ENCODE measurements at places on chromosomes 11 and 22.

DNA sequence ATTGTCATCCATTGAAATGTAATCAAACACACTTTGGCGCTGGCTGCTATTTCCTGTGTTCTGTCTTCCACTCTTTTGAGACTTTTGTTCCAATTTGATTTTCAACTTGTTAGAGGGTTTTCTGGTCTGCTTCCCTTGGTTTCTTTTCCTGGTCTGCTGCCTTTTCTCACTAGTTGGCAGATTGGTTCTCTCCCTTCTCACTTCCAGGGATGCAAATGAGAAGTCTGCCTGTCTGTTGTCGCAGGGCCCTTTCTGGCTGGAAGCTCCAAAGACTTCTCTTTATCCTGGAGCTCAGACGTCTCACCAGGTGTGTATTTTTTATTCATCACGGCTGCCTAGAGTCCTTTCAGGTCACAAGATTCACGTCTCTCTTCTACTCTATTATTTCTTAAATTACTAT lies 84.0 kb downstream of the RPS6KA4 start:
- no peak for DNase-seq

DNA sequence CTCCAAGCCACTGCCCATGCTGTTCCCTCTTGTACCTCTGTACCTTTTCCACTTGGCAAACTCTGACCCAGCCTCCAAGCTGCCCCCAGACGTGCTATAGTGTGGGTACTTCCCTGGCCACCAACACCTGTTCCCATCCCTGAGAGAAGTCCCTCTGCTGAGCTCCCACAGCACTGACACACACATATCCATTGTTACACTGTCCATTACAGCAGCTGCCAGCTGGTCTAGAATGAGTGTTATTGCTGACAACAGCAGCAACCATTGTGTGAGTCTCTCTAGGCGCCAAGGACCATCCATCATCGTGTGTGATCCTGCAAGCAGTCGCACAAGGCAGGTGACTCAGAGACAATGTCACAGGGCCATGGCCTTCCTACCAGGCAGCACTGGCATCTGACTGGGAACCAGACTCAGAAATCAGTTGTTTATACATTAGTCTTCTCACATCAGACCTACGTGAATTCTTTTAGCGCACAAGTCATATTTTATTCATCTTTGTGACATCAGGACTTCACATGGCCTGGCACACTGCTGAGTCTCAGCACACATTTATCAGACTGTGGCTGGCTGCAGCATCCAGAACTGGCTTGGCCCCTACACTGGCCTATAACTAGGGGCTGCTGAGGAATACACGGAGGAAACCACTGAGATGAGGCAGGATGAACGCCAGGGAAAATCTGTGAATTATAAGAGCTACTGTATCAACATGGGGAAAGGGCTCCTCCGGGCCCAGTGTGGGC lies 56.4 kb downstream of the SGSM3 start:
- no peak for DNase-seq

DNA sequence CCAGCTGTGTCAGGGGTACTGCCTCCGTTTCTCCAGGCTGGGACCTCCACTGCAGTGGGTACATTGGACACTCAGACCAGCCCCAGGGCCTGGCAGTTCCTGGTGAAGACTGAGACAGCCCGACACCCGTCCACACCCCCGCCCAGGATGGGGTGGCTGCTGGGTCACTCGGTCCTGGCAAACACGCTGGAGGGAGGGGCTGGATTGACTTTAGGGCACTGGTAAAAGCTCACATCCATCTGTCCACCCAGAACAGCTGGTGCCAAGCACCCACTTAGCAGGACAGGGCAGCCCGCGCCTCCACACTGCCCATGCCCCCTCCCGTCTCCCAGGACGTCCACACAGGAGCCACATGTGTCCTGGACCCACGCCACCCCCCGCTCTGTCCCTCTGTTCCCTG lies 10.7 kb upstream of the TBX1 start:
- no peak for DNase-seq

DNA sequence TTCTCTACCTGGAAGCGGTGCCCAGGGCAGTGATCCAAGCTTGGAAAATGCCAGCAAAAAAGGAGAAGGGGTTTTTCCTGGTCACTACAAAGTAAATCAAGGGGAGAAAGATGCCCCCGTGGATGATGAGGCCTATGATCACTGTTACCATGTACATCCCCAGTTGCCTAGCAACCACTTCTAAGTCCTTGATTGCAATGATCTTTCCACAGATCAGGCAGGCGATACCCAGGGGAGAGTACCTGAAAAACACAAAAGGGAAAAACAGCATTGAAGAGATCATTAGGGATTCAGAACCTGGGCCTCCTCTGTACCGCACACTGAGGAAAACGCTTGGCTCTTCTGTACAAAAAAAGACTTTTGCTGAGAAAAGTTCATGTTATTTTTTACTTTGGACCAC lies 127.1 kb downstream of the SLC1A2 start:
- no peak for DNase-seq

DNA sequence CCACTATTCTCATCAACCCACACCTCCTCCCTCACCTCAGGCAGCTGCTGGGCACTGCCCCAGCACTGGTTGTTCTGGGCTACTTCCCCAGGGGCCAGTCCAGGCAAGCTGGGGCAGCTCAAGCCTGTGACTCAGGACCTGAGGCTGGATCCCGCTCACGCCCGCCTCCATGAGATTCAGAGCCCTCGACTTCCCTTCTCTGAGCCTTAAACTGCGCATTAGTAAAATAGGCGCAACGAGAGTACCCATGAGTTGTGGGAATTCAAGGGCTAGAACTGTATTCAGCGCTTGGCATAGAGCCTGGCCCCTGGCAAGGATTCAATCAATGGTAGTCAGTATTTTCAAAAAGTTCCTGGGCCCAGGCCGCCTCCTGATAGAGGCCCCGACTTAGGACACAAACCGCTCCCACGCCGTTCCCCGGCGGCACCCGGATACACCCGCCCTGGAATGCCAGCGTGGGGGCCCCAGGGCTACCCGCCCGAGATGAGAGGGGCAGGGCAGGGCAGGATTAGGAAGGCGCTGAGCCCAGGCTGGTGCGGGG lies 723 bp upstream of the CD82 start:
- no peak for DNase-seq

- no peak for DNase-seq
Measured at GRCh38 chr22:49550766-49551362, 276.8 kb downstream of the BRD1 start.

DNA sequence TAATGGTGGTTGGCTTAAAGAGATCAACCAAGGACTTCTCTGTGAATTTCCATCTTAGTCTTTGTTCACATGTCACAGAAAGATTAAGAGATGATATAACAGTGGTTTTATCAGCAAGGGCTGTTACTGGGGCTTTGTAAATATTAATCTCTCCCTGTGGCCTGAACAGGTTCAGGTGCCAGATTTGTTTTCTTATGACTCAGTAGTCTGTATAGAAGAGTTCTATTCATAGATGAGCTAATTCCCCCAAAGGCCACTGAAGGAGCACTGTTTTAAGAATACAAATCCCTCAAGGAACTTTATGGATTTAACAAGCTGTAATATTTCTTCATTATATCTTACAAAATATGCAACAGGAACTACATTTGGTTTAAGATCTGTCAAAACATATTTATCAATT lies 50.4 kb downstream of the TCP11L1 start:
- DNase-seq = no peak

DNA sequence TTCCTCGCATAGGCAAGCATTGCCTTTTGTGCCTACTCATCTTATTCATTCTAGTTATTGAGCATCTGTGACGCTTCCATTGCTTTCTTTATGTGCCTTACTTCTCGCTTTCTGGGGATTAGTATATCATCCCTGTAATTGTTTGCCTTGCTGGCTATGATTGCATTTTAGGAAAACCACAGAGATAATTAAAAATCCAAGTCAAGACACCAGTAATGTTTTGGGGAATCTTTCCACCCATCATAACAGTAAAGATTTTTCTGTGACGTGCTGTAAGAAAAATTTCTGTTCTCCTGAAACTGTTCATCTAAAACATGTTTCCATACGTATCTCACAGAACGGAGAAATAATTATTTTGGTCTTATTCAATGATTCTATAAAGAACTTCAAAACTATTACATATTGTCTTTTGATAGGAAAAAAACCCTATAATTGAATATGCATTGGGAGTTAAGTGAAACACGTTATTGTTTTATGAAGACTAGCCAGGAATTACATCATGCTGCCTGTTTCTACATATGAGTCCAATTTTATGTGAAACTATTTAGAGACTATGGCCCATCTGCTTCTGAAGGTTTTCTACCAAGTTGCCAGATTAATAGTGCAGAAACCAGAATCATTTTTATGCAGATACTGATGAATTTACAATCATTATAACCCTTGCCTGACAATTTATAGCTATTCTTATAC lies 133.7 kb upstream of the FIBIN start:
- DNase-seq = no peak

DNA sequence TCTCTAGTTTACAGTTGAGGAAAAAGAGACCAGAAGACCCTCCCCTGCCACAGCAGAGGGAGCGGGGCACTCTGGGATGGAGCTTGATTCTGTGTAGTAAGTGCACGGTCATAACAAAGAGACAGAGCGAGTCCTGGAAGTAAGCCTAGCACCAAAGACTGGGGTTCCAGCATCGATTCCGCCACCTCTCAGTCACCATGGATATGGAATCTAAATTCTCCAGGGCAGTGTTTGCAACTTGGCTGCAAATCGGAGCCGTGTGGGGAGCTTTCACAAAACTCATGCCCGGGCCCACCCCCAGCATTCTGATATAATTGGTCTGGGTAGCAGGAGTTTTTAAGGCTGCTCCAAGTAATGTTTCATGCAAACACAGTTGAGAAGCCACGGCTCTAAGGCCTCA lies 129.5 kb upstream of the OPCML start:
- no peak for DNase-seq

GRCh38 chr11:82465481-82465880 lies 268.2 kb downstream of the FAM181B start:
- DNase-seq = no peak

GRCh38 chr11:57527056-57527631 lies 3.4 kb downstream of the TIMM10 start:
- DNase-seq = peak; percentile 41

DNA sequence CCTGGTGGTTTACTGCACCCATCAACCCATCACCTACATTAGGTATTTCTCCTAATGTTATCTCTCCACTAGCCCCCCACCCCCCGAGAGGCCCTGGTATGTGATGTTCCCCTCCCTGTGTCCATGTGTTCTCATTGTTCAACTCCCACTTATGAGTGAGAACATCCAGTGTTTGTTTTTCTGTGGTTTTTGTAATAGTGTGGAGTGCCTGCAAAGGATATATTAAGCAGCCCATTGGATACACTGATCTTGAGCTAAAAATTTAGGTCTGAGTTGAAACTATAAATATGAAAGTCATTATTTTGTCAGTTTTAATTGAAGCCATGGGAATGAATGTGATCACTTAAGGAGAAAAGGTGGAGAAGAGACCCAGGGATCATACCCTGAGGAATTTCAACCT lies 23.0 kb downstream of the MRPL48 start:
- DNase-seq = no peak

GRCh38 chr11:48354677-48355076 lies 11.6 kb downstream of the OR4C5 start:
- DNase-seq = no peak

GRCh38 chr11:105574974-105575373 lies 34.9 kb upstream of the GRIA4 start:
- no peak for DNase-seq

- DNase-seq = no peak
Measured at GRCh38 chr11:133181066-133181465, 351.2 kb downstream of the OPCML start.

GRCh38 chr11:1978720-1979473 lies 18.7 kb downstream of the H19 start:
- DNase-seq = no peak

- no peak for DNase-seq
Measured at GRCh38 chr11:113240790-113241635, 73.4 kb upstream of the TTC12 start.

DNA sequence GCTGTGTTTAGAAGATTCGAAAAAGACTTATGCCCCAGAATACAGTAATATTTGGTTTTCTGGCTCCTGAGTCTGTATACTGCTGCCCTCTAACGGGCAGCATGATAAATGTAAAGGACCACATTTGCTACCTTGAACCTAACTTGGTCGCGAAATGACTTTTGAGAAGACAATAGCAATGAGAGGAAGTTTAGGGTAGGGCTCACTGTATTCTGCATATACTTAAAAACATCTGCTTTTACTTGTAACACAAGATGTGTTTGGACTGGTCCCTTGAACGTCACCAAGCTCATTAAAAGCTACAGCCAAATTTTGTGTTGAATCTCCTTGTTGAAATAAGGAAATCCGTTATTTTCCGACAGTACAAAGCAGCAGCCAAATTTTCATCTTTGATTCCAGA lies 309.1 kb downstream of the SWAP70 start:
- DNase-seq = peak; percentile 16
